ENCODE measurements at places on chromosomes 1 and 21.

DNA sequence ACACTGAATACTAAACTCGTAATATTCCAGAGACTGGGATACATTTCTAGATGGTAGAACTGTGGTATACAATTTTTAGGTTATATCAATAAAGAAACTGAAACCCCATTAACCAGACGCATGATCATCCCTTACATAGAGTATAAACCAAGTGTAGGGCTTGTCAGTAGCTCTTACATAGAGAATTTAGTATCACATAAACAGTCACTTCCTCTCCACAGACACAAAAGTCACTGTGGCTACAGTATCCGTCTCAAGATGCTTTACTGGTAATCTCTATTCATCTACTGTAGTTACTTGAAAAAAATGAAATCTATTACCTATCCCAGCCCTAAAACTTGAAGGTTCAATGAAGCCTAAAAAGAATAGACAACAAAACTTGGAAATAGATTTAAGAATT is 252.3 kb upstream of the TMPRSS15 start:
- no peak for DNase-seq

- no peak for DNase-seq
Observed at GRCh38 chr1:209526137-209526536, 57.4 kb upstream of the CAMK1G start.

DNA sequence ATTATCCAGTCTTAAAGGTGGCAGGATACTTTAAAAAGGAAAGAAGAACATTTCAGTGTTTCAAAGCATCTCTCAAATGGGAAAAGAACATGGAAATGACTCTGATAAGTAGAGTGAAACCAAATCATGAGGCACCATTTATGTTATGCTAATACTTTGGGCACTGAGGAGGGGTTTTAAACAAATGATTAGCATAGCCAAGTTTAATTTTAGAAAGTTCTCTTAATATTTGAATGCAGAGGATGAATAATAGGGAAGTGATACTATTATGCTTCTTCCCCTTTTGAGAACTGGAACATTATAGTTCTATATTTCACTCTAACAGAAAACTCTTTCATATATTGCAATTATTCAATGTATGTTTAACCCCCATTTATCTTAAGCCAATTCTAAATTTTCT is 1181.9 kb upstream of the PRMT6 start:
- DNase-seq = no peak

- no peak for DNase-seq
Observed at GRCh38 chr1:235552146-235552716, 48.0 kb upstream of the B3GALNT2 start.

DNA sequence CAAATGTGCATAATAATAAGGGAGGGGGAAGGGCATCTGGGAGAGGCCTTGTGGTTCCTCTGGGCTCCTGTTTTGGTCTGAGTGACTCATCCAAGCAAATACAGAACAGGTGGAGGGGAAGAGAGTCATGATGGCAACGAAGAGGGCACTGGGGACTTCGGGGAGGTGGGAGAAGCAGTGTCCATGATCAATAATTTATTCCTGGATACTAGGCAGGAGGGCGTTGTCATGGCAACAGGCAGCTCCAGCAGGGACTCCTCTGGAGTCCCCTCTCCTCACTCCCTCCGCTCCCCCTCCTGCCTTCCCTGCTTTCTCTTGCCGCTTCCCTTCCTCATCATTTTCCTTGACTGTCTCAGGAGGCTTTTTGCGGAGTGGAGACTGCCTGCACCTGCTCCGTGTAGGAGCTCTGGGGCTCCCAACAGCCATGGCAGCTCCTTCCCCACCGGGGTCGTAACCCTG is 12.3 kb upstream of the NFASC start:
- DNase-seq = peak; percentile 91

DNA sequence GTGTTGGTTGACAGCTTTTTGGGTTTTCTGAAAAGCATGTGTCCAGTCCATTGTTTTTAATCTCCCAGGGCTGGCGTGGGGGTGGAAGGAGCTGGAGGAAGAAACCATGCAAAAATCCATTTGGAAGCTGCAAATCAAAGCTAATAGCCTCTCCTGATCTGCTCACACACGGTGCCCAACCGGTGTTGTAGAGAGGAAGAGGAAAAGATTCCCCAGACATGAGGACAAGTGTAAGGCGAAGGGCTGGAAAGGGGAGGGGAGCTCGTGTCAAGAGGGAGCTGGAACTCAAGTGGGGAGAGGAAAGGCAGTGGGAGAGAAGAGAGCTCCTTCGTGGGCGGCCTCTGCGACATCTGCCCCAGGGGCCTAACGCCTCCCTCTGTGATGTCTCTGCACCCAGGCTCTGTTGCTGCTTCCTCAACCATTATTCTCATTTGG is 112.3 kb upstream of the IRF2BP2 start:
- peak; percentile 36 for DNase-seq

- DNase-seq = no peak
Observed at GRCh38 chr1:213651077-213651476, 336.7 kb upstream of the PROX1 start.

GRCh38 chr1:92736395-92736794 is 48.5 kb downstream of the EVI5 start:
- no peak for DNase-seq

GRCh38 chr1:160540859-160541233 is 17.8 kb upstream of the SLAMF6 start:
- DNase-seq = no peak

DNA sequence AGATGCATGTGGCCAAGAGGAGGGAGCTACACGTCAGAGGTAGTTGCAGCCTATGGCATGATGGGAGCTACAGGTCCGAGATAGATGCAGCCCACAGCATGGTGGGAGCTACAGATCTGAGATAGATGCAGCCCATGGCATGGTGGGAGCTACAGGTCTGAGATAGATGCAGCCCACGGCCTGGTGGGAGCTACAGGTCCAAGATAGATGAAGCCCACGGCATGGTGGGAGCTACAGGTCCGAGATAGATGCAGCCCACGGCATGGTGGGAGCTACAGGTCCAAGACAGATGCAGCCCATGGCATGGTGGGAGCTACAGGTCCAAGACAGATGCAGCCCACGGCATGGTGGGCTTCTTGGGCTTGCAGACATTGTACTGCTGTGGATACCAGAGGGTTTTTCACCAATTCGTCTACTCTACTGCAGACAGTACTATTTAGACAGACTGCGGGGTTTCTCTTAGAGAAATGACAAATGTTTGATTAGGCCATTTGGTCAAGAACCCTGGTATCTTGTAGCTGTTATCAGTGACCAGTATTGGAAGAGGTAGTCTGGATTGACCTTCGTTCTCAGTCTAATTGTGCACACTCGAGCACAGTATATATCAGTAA is 127.4 kb downstream of the DHRS3 start:
- DNase-seq = no peak

- no peak for DNase-seq
Observed at GRCh38 chr1:165853528-165854075, 26.2 kb downstream of the UCK2 start.

DNA sequence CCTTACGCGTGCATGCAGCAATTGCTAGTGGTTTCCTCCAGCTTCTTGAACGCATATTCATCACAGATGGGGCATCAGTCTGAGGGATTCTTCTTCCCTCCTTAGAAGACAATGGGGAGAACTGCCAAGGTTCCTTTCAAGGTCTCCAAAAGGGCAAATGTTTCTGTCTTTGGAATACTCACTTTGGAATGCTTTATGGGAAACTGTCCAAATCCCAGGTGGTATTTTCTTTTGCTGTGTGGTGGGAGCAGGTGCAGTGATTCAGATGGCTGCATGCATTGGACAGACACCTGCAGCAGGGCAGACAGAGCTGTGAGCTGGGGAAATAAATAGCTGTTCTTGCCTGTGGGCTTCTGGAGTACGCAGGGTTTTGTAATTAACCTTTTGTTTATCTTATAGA is 40.5 kb downstream of the URB2 start:
- peak; percentile 47 for DNase-seq

DNA sequence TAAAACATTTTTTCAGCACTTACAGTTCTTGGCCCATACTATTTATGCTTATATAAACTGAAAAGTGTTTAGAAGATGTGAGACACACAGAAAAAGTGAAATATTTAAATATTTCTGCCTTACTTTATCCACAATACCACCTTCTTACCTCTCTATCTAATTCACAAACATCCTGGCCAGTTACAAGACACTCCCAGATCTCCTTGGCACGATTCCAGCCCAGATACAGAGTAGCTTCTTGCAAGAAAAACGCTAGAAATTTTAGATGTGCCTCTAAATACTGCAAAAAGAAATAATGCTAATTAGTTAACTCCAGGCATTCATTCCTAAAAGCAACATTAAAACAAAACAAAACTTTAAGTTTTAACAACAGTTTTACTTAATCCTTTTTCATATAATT is 68.4 kb downstream of the USP24 start:
- no peak for DNase-seq

DNA sequence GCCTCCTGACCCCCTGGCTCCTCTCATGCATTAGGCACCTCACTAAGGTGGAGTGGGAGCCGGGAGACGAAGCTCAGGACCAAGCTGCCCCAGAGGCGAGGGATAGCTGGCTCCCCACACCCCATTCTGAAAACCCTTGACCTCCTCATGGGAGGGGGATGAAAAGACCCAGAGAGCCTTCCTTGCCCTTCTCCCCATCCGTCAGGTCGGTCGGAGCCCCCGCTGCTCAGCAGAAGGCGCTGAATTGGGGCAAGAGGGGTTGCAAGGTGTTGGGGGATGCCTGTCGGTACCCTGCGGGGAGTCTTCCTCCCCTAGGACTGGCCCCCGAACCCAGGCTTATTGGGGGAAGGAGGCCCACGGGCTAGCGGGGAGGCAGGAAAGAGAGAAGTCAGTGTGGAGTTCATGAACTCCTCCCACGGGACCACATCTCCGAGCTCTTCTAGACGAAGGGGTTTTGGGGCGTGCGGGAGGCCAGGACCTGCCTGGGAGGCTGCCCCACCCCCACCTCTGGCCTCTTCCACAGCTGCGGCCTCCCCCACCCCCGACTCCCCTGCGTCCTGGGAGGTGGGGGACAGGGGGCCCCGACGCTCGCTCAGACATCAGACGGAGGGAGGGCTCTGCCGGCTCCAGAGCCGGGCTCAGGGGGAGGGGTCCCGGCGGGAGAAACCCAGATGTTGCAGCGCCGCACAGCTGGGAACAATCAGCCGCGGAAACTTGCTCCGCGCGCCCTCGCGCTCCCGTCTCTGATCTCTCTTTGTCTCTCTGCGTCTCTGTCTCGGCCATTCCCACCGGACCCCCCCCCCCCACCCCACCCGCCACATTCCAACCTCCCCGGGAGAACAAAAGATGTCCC is 719 bp downstream of the MFAP2 start:
- no peak for DNase-seq

DNA sequence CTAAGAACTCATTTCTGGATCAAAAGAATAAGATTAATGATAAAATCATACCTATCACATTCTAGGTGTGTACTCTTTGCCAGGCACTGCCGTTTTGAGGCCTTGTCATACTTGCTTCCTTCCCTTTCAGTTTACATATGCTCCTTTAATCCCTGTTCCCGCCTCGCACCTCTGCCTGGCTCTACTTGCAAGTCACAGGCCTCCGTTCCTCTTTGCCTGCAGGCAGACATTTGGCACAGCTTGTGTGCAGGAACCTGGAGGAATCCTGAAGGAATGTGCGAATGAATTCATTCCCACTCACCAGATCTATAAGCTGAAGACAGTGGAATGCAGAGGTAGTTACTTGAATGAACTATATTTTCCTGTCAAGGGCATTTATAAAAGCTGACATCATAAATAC is 13.8 kb downstream of the WLS start:
- DNase-seq = no peak

DNA sequence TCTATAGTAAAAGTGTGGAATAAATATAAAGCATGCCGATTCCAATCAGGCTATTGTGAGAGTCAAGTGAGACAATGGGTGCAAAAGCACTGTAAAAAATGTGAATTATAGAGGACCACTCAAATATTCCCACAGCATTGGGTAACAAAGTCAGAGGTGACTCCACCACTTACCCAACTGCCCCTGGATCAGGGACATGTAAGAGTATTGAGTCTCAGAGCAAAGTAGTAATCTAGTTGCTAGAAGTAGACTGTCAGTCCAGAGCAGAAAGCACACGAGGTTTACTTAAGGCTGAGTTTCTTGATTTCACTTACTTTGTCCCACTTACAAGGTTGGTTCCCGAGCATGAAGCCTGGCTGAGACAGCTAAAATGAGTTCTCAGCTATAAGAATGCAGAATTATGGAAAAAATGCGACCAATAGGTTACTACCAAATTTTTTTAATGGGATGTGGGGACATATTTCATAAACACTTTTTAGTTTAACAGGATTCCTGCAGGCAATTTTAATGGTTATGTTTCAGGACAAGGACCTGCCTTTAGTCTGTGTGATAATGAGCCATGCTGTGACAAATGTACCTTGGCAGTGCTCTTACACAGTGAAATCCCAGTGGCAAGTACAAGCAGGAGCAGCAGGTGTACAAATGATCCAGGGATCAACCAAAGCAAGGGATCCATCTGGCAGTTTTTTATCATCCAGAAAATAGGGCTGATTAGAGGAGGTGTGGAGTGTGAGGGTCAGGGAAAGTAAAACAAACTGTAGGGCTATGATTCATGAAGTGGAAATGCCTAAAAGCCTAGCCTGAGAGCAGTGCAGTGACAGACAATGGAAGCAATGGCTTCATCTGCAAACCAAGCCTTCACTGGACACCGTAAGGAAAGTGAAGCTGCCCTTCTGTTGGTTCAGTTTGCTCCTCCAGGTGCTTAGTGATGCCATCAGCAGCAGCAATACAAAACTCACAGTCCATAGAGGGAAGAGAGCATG is 156.2 kb upstream of the SPAG17 start:
- peak; percentile 58 for DNase-seq

GRCh38 chr1:114134518-114134917 is 19.2 kb downstream of the SYT6 start:
- no peak for DNase-seq

GRCh38 chr1:62397301-62397700 is 39.5 kb upstream of the USP1 start:
- DNase-seq = no peak
